ENCODE measurements at places on chromosomes 2 and 18.

GRCh38 chr2:149221898-149222297 is 108.5 kb upstream of the LYPD6 start:
- no peak for DNase-seq

DNA sequence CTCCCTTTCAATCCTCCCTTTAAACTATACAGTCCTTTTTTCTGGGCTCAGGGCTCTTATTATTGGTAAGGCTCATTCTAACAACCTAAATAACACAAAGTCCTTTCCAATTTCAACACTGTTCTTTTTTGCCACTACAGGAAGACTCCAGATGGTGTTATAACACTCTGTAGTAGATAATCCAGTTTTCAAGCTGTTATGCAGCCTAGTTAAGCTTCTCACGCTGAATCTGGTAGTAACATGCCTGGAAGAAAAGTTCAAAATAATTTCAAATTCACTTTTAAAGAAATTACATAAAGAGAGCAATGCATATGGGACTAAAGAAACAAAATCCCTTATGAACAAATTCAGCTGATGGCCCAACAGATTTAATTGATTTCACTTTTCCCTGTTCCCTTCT is 3.2 kb upstream of the MPP4 start:
- no peak for DNase-seq

DNA sequence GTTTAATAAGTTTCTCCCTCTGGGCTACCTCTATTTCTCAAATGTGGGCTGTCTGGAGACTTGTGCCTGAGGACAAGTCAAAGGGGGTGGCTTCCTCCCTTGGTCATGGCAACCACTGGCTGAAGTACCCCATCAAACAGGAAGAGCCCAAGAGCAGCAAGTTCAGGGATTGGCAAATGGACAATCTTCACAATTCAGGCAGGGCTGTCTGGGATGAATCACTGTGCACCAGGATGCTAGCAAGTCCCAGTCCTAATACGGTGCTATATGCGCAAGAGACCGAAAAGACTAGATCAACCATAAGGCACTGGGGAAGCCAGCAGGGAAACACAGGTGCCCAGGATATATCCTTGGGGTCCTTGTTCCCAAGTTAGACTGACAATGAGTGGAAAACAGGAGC is 75.5 kb downstream of the ANTXR1 start:
- no peak for DNase-seq

GRCh38 chr2:61633250-61633649 is 95.1 kb upstream of the XPO1 start:
- no peak for DNase-seq

DNA sequence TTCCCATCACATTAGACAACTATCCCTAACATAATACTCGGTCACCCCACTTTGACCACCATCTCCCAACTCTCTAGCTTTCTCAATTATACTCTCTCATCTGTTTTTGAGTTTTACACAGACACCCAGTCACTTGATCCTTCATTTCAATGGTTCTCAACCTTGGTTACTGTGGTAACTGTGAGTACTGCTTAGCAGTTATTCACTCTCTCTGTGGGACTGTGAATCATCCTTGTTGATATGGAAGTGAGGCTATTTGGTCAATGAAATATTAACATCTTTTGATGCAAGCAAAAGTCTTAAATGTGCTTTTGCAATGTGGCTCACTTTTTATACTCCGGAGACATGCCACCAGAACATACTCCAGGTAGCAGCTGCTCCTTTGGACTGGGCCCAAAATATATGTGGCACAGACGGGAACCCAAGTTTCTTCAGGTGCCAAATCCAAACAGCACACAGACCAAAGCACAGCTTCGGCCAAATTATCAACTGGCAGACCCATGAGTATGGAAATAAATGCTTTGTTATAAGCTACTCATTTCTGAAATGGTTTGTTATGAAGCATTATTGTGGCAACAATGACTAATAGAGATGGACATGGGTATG is 75.0 kb upstream of the SLC25A52 start:
- peak; percentile 13 for DNase-seq

DNA sequence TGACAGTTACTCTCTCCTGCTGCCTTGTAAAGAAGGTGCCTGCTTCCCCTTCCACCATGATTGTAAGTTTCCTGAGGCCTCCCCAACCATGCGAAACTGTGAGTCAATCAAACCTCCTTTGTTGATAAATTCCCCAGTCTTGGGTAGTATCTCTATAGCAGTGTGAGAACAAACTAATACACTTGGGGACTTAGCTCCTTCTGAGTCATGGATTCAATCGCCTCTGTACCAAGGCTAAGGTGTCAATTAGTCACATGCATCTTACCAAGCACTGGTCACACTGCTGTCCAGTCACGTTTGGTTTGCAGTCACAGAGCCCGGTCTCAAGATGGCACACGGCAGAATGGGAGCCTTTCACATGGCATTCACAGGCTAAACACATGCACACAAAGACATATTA is 100.6 kb downstream of the LAMA1 start:
- DNase-seq, result no peak

GRCh38 chr2:113755835-113756354 is 547 bp downstream of the SLC35F5 start:
- DNase-seq, result no peak

DNA sequence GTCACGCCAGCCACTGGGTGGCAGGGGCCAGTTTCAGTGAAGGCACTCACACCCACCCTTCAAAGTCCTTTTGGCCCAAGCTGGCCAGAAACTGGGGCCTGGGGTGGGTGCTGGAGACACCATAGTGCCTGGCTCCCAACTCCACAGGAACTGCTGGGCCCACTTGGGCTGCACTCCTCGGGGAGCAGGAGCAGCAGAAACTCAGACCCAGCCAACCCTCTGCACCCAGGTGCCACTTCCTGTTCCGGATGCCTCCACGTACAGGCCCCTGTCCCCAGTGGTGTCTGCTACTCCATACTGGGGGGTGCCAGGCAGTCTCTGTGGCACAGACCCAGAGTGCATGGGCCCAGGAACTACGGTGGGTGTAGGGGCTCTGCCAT is 42.5 kb upstream of the ZNF519 start:
- DNase-seq, result no peak

- DNase-seq, result no peak
Measured at GRCh38 chr2:45458909-45459563, 152.0 kb downstream of the SRBD1 start.

DNA sequence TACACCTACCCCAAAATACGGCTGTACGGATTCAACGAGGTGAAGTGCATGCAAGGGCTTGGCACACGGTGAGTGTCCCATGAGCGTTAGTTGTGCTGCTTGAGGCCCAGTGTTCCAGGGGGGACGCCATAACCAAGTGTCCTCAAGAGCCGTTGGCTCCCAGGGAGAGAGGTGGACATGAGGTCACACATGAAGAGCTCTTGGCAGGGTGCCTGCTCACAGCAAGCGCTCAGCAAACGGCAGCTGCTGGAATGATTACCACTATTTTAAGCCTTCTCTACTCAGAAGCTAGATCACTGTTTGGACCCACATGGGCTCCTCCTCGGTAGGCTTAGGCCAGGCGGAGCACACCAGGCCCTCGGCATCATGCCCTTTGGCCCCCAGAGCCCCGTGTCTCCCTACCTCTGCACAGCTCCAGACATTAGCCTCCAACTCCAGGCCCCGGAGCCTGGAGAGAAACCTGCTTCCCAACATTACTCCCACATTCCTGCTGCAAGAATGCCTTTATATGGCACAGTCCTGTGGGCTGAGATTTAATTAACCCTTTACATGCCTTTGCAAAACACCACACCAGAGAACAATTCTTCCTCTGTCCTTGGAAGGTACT is 68.4 kb upstream of the PPP1CB start:
- DNase-seq, result peak; percentile 81

DNA sequence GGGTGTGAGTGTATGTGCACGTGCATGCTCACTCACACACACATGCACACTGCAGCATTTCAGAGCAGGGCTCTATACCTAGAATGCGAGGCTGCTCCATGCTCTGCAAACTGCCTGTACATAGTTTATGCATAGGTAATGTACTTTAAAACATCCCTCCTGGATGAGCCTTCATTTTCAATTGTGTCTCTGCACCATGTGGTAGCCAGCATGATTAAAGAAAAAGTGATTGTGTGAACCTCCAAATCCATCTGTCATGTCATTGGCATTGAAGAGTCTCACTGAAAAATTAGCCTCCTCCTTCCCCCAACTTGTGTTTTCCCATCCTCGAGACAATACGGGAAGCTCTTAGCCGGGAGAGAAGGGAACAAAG is 120.9 kb upstream of the SPATS2L start:
- no peak for DNase-seq

- DNase-seq, result no peak
Measured at GRCh38 chr18:25075783-25076182, 276.2 kb downstream of the ZNF521 start.

DNA sequence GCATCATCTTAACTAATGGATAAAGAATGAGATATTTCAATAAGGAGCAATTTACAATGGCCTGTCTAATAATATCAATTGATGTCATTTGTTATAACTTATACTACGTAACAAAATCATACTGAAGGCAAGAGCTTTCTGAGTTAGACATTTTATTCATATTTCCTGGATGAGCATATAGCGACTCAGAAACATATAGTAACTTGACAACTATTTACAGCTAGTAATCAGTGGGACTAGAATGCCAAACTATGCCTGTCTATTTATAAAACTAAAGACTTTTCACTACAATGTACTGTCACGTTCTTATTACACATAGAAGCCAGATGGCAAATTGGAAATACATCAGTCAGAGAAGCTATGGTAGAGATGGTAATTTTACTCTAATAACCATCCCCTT is 766.2 kb upstream of the TMEFF2 start:
- no peak for DNase-seq

- DNase-seq, result no peak
Measured at GRCh38 chr2:104873689-104874054, 19.8 kb downstream of the POU3F3 start.

GRCh38 chr2:173290046-173290445 is 64.6 kb upstream of the CDCA7 start:
- no peak for DNase-seq
